NCI-H446 treated with DMSO at 0.1 percent for 48 hours (cell line): ENCODE measurements at places on chromosomes 1 and 21.

DNA sequence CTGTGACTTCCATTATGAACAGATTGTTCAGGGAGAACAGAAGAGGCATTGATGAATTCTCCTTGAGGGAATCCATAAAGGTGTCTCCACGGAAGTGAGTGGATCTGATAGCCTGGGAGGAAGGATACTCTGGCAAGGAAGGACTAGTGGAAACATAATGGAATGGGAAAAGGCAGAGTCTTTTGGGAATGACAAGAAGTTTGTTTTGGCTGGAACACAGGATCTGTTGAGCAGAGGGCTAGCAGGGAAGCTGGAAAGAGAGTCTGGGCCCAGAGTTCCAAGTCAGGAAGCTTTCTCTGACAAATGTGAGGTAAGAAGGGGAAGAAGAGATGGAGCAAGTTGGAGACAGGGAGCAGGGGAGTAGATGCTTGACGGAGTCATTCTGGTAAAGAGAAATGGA lies 8.1 kb downstream of the ADAMTS5 start:
- no peak for DNase-seq

- DNase-seq, result no peak
Measured at GRCh38 chr1:160806784-160807183, 10.8 kb downstream of the LY9 start.

GRCh38 chr1:58941471-58942289 lies 157.8 kb upstream of the JUN start:
- DNase-seq, result no peak

DNA sequence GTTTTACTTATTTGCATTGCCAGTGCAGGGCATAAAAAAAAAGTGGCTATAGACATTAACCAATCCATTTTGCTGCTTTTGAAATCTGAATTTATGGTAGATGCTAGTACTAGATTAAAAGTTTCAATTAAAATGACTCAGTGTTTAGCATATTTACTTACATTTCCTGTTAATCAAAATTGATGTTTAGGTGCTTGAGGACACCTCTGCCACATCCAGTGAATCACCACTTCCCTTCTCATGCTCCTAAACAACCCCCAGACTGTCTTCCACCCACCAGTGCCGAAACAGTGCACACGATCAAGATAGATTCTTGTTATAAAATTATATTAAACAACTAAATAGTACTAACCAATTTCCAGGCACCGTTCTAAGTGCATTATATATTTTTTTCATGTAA lies 32.7 kb downstream of the HSD17B7 start:
- DNase-seq, result no peak

GRCh38 chr21:45898781-45899180 lies 82.8 kb upstream of the COL6A1 start:
- no peak for DNase-seq

GRCh38 chr1:178619042-178619927 lies 105.8 kb upstream of the RALGPS2 start:
- DNase-seq, result no peak

GRCh38 chr1:30882678-30883388 lies 25.7 kb downstream of the SDC3 start:
- DNase-seq, result no peak
